ENCODE measurements at places on chromosomes 5 and 9.

DNA sequence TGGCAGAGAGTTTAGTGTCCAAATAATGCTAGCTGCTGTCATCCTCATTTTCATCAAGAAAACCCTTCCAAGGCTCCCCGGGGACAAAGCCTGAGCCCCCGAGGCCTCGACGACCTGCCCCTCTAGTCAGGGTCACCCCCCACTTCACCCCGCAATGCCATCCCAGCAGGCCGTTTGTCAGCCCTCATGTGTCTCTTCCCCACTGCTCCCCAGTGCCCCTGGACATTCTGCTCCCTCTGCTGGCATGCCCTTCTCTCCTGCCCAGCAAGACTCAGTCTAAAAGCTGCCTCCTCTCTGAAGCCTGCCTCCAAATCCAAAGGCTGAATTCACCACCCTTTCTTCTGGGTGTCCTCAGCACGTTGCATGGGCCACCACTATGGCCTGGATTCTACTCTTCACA, 59.3 kb downstream of the PAX5 start:
- DNase-seq = peak; percentile 41

GRCh38 chr5:137312011-137312410, 187.1 kb downstream of the SPOCK1 start:
- no peak for DNase-seq

DNA sequence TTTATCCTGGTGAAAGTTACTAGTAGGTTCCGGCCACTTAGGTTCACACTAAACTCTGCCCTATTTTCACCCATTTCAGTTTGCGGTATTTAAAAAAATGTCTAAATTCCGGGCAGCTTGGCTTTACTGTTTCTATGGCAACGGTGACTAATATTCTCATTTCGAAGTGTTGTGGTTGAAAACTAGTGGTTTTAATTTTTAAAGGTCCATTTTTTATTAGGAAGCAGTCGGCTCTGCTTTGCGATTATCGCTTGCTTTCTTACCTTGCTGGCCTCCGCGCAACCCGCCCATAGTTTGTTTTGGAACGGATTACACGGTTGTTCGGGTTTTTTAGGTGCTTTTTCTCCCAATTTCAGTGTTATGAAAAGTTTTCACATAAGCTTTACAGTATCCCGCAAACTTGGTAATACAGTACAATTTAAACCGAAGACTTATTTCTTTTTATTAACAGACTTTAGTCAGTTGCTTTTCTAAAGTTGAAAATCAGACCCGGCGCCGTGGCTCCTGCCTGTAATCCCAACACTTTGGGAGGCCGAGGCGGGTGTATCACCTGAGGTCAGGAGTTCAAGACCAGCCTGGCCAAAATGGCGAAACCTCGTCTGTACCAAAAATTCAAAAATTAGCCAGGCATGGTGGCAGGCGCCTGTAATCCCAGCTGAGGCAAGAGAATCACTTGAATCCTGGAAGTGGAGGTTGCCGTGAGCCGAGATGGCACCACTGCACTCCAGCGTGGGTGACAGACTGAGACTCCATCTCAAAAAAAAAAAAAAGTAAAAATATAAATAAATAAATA, 1.6 kb downstream of the KDM4C start:
- DNase-seq = no peak

DNA sequence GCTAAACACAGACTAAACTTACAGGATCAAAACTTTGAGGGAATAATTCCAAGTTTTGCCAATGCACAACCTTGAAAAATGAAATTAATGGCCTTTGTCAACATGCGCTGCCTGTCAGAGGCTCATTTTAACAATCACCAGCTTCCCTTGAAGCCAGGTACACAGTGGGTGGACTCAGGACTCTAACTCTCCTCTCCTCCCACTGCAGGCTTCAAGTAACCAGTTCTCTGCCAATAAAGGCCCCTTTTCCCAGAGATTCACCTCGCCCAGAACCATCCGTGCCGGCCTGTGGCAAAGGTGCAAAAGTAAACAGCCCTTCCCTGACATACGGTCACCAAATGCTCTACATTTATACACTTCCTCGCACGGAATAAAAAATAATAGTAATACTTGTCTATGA, 18.4 kb upstream of the FBP2 start:
- no peak for DNase-seq

- DNase-seq = no peak
These were observed 121.8 kb downstream of the FAM170A start for GRCh38 chr5:119750887-119751733.

DNA sequence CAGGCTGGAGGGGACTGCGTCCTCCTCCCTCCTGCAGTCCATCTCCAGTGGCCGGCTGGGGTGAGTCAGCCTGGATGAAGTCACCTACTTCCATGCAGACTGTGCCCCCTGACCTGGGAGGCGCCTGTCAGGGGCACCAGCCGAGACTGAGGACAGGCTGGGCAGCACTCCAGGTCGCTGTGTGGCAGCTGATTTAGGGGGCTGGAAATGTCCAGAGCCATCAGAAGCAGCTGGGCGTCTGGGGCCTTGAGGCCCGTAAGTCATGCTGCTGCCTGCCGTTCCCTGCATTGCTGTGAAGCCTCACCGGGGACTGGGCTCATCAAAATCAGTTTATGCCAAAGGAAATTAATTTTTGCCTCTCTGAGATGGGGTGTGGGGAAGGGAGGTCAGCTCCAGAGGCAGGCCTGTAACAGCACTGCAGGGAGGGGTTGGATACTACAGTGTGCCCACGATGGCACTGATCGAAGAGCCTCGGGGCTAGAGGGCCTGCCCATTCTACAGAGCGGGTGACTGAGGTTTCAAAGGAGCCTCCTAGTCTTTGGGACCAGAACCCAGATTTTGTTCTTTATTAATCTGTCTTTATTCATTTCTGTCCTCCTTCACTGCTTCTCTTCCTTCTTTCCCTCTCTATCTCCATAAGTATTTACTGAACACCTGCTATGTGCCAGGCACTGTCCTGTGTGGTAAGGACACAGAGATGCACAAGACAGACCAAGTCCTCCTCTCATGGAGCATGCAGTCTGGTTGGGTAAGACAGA, 70.4 kb upstream of the PSD2 start:
- DNase-seq = no peak

- no peak for DNase-seq
These were observed 29.5 kb downstream of the DMAC1 start for GRCh38 chr9:7770111-7770510.
